Calu3 (cell line): ENCODE measurements at places on chromosomes 7 and 10. TPM values are rescaled to one million over a fixed set of nuclear protein-coding genes. Genes with fewer than 3 reads are reported as not detected.

GRCh38 chr7:55730197-55730596, 132.4 kb downstream of the SEPTIN14 start:
- no peak for DNase-seq

DNA sequence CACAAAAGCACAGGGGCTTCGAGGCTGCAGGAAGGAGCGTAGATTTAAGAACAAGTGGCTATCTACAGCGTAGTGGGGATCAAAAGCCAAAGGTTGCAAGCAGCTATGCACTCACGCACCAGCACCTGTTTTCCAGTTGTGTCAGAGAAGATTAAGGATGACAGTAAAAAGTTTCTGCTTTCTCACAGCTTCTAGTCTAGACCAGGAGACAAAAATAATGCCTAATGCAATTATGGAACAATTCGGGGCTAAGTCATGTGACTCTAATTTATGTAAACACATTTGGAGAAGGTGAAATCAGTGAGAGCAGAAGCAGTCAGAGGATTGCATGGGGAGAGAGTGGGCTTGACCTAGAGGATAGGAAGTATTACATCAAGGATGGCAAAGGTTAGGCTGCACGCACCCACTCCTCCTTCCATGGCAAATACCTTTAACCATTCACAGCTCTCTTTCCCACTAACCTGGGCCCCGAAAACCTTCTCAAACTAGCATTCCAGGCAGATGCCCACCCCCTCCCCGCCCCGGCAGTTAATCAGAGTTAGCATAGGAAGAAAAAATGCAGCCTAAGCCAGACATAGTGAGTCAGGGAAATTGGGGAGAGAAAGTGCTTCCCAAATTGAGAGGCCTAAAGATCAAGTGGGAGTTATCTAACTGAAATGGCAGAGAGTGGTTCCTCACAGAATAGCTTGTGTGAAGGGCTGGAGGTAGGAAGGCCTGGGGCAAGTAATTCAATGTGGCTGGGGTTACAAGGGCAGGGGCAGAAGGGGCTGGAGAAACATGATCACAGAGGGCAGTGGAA, 48.2 kb upstream of the GPAM start:
- no peak for DNase-seq

Gene ARHGAP22
- total RNA-seq, result 1.0 and 1.6 TPM in 2 replicates

- DNase-seq, result no peak
These were observed 13.8 kb downstream of the EN2 start for GRCh38 chr7:155471718-155472117.

Gene MYH16
- total RNA-seq, result 0.61 and 0.97 TPM in 2 replicates

DNA sequence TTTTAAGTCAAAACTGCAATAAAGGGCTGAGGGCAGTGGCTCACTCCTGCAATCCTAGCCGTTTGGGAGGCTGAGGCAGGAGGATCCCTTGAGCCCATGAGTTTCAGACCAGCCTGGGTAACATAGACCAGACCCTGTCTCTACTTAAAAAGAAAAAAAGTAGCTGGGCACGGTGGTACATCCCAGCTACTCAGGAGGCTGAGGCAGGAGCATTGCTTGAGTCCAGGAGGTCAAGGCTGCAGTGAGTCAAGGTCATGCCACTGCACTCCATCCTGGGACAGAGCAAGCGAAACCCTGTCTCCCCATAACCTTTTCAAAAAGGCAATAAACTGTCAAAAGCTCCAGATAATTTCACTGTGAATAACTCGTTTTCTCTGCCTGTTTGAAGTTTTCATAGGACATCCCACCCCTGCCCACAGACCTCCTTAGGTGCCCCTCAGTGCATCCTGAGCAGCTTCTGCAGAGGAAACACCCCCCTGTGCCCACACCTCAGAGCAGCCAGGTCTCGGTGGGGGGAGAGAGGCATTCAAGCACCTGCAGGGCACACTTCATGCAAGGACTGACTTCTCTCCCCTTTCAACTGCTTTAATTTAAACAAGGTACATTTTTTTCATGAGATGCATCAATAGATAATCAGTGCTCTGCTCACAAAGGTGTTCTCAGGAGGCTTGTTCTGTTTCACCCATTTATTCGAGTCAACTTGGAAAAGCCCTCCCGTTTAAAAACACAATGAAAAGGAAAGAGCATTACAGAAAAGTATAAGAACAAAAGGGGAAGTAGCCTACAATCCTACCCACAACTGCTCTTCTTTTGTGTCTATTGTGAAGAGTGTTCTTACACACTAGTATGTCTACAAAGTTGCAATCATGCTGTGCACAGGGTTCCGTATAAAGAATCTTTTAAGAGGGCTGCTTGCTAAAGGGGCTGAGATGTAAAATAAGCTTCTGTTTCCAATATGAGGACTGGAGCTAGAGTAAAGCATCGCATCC, 104.9 kb downstream of the KMT2E start:
- no peak for DNase-seq
